ENCODE measurements at places on chromosomes 16 and 17. TPM values are rescaled to one million over a fixed set of nuclear protein-coding genes. Genes with fewer than 3 reads are reported as not detected.

- DNase-seq = no peak
These were observed 7.1 kb downstream of the TFAP4 start for GRCh38 chr16:4265676-4266075.

The NEUROD2 gene
- total RNA-seq = not detected

GRCh38 chr16:82767198-82767597 is 140.4 kb downstream of the CDH13 start:
- no peak for DNase-seq

DNA sequence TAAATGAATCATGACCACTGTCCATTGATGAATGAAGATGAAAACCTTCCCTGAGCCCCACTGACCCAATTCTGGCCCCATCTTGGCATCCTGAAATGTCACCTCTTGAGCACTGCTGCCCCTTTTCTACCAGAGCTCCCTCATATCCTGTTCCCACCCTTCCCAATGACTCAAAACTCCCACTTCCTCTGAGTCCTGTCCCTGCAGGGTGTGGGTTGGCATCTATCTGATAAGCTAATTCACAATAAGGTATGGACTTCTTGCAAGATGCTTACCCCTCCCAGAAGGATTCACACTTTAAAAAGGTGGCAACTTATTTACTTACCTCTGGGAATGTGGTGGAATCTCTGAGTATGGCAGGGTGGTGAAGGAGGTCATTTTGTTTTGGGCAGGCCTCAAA is 13.3 kb upstream of the CSNK2A2 start:
- DNase-seq = peak; percentile 47
